Mesenteric fat pad (tissue), 1 donor: ENCODE measurements at places on chromosomes 1 and 21. TPM values are rescaled to one million over a fixed set of nuclear protein-coding genes. Genes with fewer than 3 reads are reported as not detected.
A peak's percentile ranks its signal among the peaks of the same experiment; 100 is the strongest.

DNA sequence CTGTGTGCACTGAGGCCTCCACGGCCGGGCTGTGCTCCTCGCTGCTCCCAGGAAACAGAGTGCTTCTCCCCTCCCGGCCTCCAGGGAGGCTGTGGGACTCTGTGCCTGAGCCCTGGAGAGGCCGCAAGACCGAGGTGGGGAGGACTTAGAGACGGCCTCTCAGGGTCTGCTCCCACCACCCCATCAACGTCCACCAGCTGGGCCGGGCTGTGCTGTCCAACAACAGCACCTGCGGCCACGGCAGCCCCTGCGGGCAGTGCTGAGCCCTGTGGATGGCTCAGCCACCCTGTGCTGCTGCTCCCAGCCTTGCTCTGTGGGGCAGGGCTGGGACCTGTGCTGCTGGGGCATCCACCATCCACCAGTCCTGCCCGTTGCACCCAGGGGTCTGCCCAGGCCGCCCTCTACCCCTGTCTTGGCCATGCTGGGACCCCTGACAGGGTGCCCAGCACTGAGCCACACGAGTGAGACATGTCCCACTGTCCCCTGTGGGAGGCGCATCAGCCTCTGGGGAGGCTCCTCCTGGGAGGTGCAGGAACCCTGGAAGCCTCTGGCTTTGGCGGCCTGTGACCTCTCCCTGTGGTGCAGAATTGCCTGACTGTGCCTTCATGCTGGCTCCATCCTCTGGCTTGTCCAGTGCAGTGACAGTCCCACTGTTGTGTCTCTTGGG is 31.2 kb upstream of the LRRC3 start:
- DNase-seq, result peak; percentile 71

DNA sequence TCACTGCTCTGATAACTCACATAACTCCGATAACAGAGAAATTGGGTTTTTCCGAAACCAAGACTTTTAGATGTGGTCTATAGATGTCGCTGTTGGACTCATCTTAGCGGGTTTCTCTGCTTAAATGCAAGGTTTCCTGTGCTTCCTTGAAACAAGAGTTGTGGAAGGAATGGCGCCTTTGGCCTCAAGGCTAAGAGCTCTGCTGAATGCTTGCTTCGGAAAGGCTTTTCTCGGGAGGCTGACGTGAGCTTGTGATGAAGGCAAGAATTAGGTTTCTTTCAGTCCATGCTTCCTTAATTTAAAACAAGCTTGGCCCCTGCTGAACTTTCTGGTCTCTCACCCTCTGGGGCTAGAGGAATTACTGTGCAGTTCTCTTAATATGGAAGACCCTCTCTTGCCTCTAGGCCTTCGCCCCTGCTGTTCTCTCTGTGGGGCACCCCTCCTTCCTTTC is 113.5 kb downstream of the MAP3K21 start:
- DNase-seq, result no peak

- no peak for DNase-seq
Observed at GRCh38 chr1:60903591-60903990, 178.8 kb upstream of the NFIA start.

- DNase-seq, result no peak
Observed at GRCh38 chr1:204909109-204909508, 38.4 kb downstream of the NFASC start.

DNA sequence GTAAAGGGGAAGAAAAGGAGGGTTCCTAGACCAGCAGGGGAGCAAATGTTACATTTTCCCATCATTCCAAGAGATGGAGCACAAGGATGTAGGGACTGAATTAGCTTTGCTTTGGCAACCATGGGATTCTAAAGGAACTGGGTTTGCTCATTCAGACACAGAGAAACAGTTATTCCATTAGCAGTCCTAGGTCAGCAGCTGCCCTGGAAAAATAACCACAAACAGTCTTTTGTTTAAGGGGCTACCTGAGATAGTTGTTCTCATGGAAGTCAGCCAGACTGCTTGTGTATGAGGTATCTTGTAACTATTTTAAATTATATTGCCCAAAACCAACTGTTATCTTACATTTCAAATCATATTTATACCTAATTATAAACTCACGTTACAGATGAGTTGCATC is 58.4 kb upstream of the VCAM1 start:
- no peak for DNase-seq

GRCh38 chr1:234927971-234928640 is 200.5 kb downstream of the TOMM20 start:
- peak; percentile 37 for DNase-seq

DNA sequence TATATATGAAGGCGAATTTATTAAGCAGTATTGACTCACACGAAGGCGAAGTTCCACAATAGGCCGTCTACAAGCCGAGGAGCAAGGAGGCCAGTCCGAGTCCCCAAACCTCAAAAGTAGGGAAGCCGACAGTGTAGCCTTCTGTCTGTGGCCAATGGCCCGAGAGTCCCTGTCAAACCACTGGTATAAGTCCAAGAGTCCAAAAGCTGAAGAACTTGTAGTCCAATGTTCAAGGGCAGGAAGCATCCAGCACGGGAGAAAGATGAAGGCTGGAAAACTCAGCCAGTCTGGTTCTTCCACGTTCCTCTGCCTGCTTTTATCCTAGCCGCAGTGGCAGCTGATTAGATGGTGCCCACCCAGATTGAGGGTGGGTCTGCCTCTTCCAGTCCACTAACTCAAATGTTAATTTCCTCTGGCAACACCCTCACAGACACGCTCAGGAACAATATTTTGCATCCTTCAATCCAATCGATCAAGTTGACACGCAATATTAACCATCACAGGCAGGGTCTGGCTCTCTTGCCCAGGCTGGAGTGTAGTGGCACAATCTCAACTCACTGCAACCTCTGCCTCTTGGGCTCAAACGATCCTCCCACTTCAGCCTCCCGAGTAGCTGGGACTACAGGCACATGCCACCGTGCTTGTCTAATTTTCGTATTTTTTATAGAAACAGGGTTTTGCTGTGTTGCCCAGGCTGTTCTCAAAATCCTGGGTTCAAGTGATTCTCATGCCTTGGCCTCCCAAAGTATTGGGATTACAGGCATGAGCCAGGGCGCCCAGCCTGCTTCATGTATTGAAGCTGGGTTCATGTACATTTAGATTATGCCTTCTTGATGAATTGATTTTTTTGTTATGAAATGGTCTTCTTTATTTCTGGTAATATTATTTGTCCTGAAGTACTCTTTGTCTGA is 85.3 kb downstream of the DHRS3 start:
- peak; percentile 76 for DNase-seq

DNA sequence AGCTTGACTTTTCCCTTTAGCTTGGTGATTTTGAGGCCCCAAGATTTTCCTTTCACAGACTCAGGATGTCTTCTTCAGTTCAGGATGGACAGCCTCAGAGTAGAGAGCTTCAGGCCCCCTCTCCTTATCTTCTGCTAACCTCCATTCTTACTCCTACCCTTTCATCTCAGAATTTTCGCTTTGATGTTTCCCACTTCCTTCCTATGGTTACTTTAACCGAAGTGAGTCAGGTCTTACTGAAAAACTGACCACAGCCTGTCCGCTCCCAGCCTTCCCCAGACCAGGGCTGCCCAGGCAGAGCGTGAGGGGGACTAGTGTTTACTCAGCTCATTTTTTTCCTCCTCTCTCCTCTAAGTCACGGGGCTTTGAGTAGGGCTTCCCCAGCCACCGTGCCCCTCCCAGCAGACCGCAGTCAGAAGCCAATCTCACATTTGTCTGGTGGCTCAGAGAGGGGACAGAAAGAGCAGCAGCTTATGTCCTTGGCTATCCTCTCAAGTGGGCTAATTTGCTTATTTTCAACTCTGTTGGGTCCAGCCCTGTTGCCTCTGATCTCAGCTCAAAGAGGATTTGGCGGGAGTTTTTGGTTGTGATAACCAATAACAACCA is 4.2 kb upstream of the IL19 start:
- no peak for DNase-seq

GRCh38 chr1:176876966-176877515 is 287.5 kb downstream of the ASTN1 start:
- no peak for DNase-seq

DNA sequence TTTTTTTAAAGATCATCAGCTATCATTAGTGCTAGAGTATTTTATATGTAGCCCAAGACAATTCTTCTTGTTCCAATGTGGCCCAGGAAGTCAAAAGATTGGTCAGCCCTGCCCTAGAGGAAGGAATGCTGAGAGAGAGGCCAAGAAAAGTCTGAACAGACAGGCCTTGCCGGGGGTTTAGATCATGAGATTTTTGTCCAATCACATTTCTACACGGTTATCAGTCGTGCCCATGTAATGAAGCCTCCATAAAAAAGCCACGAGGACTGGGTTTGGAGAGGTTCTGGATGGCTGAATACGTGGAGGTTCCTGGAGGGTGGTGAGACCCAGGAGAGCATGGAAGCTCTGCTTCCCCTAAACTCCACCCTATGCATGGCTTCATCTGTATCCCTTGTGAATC is 24.3 kb upstream of the ENO1 start:
- DNase-seq, result no peak

GRCh38 chr1:108897865-108898720 is 21.3 kb downstream of the GPSM2 start:
- DNase-seq, result no peak

DNA sequence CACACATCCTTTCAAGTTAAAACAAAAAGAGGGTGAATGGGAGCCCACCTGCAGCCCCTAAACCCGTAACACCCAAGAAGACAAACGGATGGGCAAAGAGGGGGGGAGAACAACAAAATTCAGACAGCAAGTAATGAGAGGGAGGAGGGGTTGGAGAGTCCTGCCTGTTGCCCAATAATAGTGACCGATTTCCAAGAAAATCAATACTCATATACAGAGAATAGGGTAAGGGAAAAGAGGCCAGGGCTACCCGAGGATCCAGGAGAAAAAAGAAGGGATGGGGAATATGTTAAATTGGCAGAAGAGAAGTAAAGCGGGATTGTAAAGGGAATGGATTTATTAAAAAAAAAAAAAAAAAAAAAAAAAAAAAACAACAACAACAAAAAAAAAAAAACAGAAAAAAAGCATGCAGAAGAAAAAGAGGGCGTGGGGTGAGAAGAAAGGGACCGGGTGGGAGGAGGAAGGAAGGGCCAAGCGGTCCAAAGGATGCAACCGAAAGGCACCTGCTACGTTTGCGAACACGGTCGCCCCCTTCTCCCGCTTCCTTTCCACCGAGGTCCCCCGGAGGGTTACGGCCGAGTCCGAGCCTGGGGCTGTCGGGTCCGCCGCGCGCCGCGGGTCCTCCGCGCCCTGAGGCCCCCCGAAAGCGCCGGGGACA is 930 bp downstream of the SLC30A10 start:
- no peak for DNase-seq

GRCh38 chr21:16588433-16588860 is 858.7 kb downstream of the USP25 start:
- no peak for DNase-seq

DNA sequence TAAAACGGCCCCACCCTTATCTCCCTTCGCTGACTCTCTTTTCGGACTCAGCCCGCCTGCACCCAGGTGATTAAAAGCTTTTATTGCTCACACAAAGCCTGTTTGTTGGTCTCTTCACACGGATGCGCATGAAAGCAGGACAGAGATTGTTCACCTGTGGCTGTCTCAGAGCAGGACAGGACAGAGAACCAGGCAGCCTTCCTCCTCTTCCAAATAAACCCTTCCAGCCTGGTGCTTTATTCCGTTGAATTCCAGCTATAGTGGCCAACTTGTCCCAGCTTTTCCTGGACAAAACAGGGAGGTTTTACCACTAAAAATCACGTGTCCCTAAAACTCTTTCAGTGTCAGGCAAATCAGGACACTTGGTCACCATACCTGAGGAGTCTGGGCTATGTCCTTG is 9.5 kb upstream of the DMRTB1 start:
- DNase-seq, result no peak

DNA sequence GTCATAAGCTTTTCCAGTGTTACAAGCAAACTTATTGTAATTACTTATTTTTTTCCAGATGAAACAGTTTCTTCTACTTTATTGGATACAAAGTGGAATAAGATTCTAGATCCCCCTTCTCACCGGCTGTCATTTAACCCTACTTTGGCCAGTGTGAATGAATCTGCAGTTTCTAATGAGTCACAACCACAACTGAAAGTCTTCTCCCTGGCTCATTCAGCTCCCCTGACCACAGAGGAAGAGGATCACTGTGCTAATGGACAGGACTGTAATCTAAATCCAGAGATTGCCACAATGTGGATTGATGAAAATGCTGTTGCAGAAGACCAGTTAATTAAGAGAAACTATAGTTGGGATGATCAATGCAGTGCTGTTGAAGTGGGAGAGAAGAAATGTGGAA is 95.5 kb downstream of the ZFYVE9 start:
- no peak for DNase-seq

DNA sequence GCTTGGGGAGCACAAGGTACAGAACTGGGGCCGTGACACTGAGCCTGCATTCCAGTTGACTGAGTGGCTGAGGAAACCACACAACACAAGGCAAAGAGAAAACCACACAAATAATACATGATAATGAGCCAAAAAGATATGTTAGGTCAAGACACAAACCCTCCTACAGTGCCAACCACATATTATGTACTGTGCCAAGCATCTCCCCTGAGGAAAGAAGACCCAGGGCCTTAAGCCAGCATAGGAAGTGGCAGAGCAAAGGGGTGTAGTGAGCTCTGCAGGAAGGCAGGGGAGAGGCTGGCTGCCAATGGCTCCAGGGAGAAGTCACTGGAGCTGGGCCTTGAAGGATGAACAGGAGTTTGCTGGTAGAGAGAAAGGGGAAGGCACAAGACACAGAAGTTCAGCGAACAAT is 28.2 kb downstream of the CTNNBIP1 start:
- no peak for DNase-seq

- peak; percentile 57 for DNase-seq
Observed at GRCh38 chr1:18734001-18734400, 103.4 kb downstream of the PAX7 start.

DNA sequence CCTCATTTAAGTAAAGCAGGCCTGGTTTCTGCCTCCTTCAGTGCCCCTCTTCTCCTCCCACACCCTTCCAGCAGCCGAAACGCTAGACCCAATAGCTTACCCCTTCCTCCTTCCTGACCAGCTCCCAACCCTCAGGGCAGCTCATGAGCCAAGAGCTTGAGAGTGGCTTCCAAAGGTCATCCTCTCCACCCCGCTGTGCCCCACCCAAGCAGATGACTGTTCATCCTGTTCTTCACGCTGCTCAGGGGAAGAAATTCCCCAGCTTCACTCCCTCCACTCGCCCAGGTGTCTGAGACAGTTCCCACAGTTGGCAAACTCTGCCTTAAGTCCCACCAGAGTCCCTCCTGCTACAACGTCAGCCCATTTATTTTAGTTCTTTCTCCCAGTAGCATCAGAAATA is 23.4 kb downstream of the ARHGEF19 start:
- DNase-seq, result no peak

Gene RAD54L
- not detected for total RNA-seq

Gene PFKFB2
- 11.1 TPM for total RNA-seq

Gene RGSL1
- total RNA-seq, result not detected

Gene YIPF1
- 22.3 TPM for total RNA-seq

Gene MEX3A
- 0.58 TPM for total RNA-seq
